ENCODE measurements at places on chromosomes 7 and 10.

DNA sequence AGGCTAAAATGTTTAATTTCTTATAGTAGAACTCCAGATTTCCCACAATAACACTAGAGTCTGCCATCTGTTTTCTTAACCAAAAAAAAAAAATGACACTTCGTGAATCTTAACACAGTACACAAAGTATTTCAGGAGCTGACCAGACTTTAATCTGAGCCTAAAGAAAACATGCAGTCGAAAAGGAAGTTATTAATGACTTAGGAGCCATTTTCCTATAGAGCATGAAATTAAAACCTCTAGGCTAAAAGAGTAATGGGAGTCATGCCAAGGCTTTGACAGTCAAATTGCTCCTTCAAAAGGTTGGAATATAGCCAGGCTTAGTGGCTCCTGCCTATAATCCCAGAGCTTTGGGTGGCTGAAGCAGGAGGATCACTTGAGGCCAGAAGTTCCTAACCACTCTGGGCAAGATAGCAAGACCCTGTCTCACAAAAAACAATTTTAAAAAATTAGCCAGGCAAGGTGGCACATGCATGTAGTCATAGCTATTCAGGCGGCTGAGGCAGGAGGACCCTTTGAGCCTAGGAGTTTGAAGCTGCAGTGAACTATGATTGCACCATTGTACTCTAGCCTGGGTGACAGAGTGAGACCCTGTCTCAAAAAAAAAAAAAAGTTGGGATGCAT lies 13.6 kb downstream of the MICU1 start:
- DNase-seq: peak; percentile 9

GRCh38 chr7:101559586-101559985 lies 69.5 kb downstream of the MYL10 start:
- DNase-seq: no peak

DNA sequence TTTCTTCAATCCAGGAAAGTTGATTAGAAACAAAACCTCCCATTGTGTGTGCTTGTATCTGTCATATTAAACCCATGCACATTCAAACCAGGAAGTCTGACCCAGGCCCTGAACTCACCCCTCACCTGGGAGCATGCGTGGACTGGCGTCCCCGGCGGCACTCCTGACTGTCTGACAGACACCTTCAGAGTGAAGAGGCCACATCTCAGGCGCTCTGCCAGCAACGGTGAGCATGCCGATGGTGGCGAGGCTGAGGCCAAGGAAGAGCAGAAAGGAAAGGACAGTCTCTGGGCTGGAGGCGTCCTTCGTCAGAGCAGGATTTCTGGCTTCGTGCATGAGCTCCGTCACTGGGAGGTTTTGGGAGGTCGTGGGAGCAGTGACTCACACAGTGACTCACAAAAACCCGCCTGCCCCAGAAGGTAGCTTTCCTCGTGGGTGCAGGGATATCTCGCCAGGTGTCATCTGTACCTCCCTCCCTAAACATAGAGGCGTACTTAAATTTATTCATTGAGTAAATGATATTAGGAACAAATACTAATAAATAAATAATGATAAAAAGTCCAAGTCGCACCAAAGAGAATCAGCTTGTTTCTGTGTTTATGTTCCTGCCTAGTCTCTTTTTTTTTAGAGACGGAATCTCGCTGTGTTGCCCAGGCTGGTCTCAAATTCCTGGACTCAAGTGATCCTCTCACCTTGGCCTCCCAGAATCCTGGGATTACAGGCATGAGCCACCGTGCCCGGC lies 13.5 kb downstream of the IQCE start:
- DNase-seq: no peak

- no peak for DNase-seq
Observed at GRCh38 chr7:12386313-12386740, 17.3 kb downstream of the VWDE start.

GRCh38 chr10:131475043-131475442 lies 163.5 kb upstream of the TCERG1L start:
- DNase-seq: no peak

DNA sequence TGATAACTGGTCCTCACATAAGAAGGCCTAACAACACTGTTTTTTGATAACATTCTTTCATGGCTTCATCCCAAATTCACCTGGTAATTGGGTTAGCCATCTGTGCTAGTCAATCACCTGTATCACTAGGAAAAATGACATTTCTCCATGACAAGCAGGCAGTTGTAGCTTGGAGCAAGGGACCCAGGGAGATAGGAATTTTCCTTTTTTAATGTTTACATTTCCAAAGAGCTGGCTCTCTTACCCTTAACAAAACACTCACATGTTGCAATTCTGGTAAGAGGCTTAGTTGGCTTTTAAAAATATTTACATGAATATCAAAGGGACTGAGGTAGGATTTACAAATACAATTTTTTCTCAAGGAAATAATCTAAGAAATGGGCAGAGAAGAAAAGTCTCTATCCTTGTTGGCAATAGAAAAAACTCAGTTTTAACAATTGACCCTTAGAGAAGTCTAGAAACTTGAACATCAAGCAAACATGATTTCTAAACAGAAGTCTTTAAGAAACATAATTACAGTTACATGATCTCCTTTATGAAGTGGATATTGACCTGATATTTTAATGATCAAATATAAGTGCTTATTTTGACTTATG lies 16.1 kb upstream of the AKR1C1 start:
- DNase-seq: no peak

GRCh38 chr10:35912615-35913569 lies 270.8 kb upstream of the FZD8 start:
- DNase-seq: no peak

- DNase-seq: no peak
Observed at GRCh38 chr7:68421712-68422111, 1176.6 kb upstream of the AUTS2 start.

DNA sequence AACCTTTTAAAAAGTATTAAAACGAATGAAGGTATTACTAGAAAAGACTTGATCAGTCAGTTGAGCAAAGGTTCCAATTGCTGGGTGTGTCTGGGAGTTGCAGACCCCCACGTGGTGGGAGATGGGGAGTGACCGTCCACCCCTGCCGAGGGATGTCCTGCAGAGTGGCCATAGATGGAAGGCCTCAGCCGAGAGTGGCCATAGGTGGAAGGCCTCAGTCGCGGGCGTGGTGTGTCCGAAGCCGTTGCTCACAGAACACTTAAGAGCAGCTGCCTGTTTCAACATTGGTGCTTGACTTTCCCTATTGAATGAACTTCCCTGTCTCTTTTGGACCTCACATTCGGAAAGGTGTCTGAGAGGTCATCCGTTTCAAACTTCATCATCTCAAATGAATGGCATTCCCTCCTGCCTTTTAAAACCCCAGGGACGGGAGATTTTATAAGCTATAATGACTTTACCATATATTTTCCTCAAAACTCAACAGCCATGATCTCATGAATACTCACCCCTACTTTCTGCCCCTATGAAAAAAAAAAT lies 69.4 kb downstream of the CAMK1D start:
- DNase-seq: no peak

DNA sequence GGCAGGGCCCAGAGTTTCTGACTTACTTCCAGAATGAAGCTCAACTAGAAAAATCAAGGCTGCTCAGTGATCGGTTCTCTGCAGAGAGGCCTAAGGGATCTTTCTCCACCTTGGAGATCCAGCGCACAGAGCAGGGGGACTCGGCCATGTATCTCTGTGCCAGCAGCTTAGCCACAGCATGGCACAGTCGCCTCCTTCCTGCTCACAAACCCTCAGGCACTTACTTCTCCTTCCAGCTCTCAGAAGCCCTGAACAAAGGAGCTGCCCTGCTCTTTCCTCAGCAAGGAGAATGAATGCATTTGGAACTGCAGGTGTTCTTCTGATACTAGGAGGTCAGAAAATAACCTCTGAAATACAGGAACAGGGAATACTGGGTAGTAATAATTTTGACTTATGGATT lies 219.7 kb upstream of the PRSS1 start:
- no peak for DNase-seq

DNA sequence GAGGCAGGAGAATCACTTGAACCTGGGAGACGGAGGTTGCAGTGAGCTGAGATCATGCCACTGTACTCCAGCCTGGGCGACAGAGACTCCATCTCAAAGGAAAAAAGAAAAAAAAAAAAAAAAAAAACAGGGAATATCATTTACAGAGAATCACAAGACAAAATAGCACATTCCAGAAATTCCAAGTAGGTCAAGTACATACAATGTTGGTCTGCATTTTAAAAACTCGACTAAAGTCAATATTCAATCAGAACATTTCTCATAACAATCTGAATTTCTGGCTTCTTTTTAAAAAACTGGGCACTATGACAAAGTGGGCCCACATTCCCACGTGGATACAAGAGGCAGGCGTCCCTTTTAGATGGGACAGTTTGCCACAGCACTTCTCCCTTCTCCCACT lies 12.8 kb downstream of the ZC3HAV1L start:
- no peak for DNase-seq

DNA sequence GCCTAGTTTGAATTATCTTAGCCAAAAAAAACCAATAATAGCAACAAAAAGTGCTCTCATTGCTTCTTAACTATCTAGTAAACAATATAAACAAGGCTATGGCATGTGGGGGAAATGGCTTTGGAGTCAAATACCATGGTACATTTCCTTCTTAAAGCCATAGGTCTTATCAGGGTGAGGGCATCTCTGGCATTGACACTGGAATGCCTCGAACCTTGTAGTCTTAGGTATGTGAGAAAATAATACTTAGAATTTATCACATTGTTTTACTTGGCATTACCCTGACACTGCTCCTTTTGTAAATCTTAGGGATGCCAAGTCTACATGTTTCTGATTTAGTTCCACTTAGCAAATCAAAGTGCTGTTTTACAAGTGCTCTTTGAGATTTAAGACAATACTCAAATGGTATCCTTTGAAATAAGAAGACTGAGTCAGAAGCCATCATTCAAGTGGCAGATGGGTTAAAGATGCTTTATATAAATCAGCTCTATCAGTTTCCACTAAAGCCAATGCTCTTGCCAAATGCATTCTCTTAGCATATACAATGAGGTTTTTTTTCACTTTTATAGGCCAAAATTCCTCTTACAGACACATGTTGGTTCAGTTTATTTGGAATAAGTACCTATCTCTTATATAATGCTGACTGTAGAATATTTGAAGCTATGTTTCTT lies 155.2 kb downstream of the HPSE2 start:
- no peak for DNase-seq

DNA sequence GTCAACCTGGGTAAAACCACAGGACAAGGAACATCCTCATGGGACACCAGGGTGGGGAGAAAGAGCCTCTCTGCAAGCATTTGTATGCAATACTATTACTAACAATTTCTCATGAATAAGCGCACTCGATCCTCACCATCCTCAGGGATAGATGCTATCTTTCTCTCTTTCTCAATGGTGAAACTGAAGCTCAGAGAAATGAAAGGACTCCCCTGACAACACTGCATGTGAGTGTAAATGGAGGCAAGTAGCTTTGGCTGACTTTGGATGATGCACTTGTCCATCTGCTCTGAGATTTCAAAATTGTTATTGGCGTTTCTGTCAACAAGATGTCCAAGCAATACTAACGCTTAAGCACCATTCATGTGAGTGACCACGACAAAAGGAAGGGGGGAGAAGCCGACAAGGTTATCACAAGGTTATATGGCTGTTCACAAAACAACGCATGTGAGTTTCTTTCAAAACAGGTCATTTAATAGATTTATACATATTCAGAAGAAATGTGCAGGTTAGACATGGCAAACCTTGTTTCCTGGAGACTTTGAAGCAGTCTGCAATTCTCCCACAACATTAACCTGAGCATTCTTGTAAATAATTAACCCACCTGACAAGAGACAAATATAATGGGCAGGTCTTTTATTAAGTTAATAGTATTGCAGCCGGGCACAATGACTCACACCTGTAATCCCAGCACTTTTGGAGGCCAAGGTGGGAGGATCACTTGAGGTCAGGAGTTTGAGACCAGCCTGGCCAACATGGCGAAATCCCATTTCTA lies 54.0 kb downstream of the IFIT5 start:
- DNase-seq: no peak

DNA sequence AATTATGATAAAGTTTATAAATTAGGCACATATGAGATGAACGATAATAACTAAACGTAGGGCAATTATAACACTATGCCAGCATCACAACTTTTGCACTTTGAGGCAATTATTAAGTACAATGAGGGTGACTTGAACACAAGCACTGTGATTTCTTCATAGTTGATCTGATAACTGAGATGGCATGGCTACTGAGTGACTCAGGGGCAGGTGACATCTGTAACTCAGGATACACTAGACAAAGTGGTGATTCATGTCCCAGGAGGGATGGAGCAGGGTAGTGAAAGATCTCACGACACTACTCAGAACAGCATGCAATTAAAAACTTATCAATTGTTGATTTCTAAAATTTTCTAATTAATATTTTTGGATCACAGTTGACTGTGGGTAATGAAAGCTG lies 98.3 kb upstream of the ARHGAP21 start:
- no peak for DNase-seq

All from KBM-7 (cell line).